ENCODE measurements at places on chromosomes 6 and 20. TPM values are rescaled to one million over a fixed set of nuclear protein-coding genes. Genes with fewer than 3 reads are reported as not detected.

The TREML2 gene
- not detected for total RNA-seq

The MAS1 gene
- total RNA-seq = not detected

The PTCHD4 gene
- total RNA-seq = 0.15 TPM

The MYCT1 gene
- total RNA-seq = not detected

The RAD21L1 gene
- total RNA-seq = 0.60 TPM

The APMAP gene
- total RNA-seq = 96.6 TPM

The ETV7 gene
- 0.57 TPM for total RNA-seq

The ULBP2 gene
- 4.4 TPM for total RNA-seq

The XKR7 gene
- total RNA-seq = not detected

The IMPG1 gene
- not detected for total RNA-seq

The ERVFRD-1 gene
- total RNA-seq = not detected

The TASP1 gene
- total RNA-seq = 24.9 TPM

The CBLN4 gene
- not detected for total RNA-seq

The ATP6V1G2 gene
- total RNA-seq = 1.8 TPM

The AKAP12 gene
- 9.2 TPM for total RNA-seq

The TBXT gene
- not detected for total RNA-seq

The SLC32A1 gene
- not detected for total RNA-seq

The OPN5 gene
- total RNA-seq = not detected

The ADGB gene
- total RNA-seq = not detected

Measured in PC-9 (cell line).